T-helper 2 cell (primary cell): ENCODE measurements at places on chromosomes 6 and 20.

DNA sequence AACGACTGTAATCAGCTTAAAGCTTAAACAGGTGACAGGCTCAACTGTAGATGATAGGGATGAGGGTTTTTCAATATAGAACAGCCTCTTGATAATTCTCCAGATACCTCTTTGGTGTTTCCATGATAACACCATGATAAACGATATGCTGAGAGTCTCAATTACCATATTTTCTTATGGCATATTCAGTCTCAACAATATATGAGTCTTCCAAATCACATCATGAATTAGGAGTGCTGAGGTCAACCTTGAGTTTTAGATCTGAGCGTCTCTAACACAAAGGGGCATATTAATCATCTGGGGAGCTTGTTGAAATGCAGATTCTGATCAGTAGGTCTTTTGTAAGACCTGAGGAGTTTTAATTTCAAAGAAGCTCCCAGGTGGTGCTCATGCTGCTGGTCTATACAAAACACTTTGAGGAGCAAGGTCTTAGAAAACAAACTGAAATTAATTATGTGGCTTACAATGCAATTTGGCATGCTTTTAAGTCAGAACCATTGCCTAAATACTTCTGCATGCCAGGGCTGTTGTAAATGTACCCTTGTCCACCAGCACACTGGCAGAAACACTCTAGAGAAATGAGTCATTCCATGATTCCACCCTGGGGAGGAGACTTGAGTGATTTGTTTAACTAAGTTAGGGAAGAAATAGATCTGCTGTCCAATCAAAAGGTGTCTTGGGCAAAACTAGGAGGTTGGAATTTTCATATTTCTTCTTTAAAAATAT lies 49.6 kb downstream of the PTCHD4 start:
- DNase-seq, result no peak

GRCh38 chr20:62219101-62219991 lies 732 bp downstream of the HRH3 start:
- no peak for DNase-seq

DNA sequence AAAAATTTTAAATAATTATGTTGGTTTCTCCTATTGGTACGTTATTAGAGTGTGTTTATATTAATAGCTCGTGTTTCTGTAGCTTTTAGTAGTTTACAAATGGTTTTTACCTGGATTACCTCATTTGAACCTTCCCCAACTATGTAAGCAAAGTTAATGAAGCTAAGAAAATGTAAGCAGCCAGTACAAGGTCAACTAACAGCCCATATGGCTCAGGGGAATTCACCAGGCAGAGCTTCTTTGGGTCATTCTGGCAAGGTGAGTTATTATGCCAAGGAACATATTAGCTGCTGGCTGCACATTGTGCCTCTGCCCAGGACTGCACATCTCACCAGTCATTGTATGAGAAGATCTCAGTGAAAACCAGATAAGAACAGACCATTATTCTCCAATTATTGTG lies 27.0 kb upstream of the MARCKS start:
- DNase-seq, result no peak

- DNase-seq, result no peak
Measured at GRCh38 chr6:25652007-25652515, at the start of gene SCGN. TSS of gene SCGN (plus strand) at chr6:25652215. CDS start at chr6:25652404, 189 bp downstream.
